ENCODE measurements at places on chromosomes 2 and 18. TPM values are rescaled to one million over a fixed set of nuclear protein-coding genes. Genes with fewer than 3 reads are reported as not detected.

L3MBTL4 gene
- total RNA-seq, result 0.26 TPM

- peak within 1 kb of the TSS; percentile 98 for H3K27ac ChIP-seq
- peak; percentile 95 for DNase-seq
- H3K36me3 ChIP-seq, result peaks cover 4% of the 10 kb centered on the region
These were observed at the start of gene NFU1 for GRCh38 chr2:69436938-69437750. Gene NFU1, minus strand, starts transcription at chr2:69437435. Its CDS starts 13 bp downstream, at chr2:69437422.

WNT10A gene
- total RNA-seq, result 0.28 TPM

DNA sequence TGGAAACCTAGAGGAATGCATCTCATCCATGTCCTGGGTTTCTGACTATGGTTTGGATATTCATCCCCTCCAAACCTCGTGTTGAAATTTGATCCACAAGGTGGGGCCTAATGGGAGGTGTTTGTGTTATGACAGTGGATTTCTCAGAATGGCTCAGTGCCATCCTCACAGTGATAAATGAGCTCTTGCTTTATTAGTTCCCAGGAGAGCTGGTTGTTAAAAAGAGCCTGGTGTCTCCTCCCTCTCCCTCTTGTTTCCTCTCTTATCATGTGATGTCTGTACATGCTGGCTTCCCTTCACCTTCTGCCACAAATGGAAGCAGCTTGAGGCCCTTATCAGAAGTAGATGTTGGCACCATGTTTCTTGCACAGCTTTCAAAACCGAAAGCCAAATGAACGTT, 424.3 kb downstream of the DCC start:
- no peaks in the 10 kb centered on the region for H3K36me3 ChIP-seq
- no peak overlapping the region for H3K27ac ChIP-seq
- H3K27me3 ChIP-seq, result no peaks in the 10 kb centered on the region
- no peak overlapping the region for H3K4me3 ChIP-seq
- DNase-seq, result no peak
- H3K4me1 ChIP-seq, result no peaks in the 10 kb centered on the region

DNA sequence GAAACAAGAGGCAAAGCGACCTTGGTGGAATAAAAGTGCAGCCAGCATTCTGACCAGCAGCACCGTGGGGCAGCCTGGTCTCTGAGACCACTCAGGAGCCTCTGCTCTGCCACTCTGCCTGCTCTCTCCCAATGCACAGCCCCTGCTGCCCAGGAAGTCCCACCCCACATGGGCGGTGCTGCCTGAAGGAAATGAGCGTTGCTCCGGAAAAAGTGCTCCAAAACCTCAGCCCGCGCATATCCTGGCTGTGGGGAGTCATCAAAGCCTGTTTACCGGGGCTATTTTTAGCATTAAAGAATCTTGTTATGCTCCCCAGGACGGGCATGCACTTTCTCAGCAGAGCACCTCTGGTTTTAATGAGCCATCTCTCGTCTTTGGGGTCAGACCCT, 54.5 kb downstream of the EPAS1 start:
- H3K36me3 ChIP-seq, result peaks cover 20% of the 10 kb centered on the region
- H3K4me3 ChIP-seq, result peak overlapping the region; percentile 78
- peak; percentile 93 for DNase-seq

GRCh38 chr2:173544641-173545363, 190.1 kb downstream of the CDCA7 start:
- H3K4me1 ChIP-seq, result peaks cover 5% of the 10 kb centered on the region
- H3K27ac ChIP-seq, result no peak overlapping the region
- peaks cover 13% of the 10 kb centered on the region for H3K27me3 ChIP-seq
- H3K4me3 ChIP-seq, result no peak overlapping the region

DNA sequence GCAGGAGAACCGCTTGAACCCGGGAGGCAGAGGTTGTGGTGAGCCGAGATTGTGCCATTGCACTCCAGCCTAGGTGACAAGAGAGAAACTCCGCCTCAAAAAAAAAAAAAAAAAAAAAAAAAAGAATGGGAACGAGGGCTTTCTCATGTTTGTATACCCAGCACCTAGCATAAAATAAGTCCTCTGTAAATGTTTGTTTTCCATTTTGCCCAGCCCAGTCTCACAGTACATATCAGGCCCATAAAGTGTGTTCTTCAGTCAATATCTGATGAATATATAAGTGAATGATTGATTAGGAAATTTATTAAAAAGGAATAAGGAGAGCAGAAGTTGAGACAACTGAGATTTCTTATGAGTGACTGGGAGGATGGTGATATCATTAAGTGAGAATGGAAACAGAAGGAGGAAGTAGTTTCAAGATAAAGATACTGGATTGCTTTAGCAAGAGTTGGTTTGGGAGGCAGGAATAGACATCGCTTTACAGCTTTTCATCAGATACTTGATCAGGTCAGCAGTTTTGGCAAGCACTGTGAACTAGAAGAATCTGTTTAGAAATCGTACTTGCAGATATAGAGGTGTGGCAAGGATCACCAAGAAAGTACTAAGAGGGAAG, 327.5 kb downstream of the KIAA1328 start:
- H3K4me1 ChIP-seq, result no peaks in the 10 kb centered on the region
- no peak overlapping the region for H3K4me3 ChIP-seq
- no peak overlapping the region for H3K27ac ChIP-seq
- H3K27me3 ChIP-seq, result no peaks in the 10 kb centered on the region
- H3K36me3 ChIP-seq, result no peaks in the 10 kb centered on the region

- no peak for DNase-seq
- H3K36me3 ChIP-seq, result peaks cover 5% of the 10 kb centered on the region
These were observed 120.3 kb upstream of the DNMT3A start for GRCh38 chr2:25462021-25462420.

PLA2R1 gene
- total RNA-seq, result not detected

CHRNG gene
- total RNA-seq, result not detected

GRCh38 chr2:67564076-67564475, 166.9 kb downstream of the ETAA1 start:
- H3K4me3 ChIP-seq, result no peak overlapping the region
- H3K27me3 ChIP-seq, result no peaks in the 10 kb centered on the region
- no peaks in the 10 kb centered on the region for H3K4me1 ChIP-seq
- no peak for DNase-seq
- H3K36me3 ChIP-seq, result no peaks in the 10 kb centered on the region
- no peak overlapping the region for H3K27ac ChIP-seq

DNA sequence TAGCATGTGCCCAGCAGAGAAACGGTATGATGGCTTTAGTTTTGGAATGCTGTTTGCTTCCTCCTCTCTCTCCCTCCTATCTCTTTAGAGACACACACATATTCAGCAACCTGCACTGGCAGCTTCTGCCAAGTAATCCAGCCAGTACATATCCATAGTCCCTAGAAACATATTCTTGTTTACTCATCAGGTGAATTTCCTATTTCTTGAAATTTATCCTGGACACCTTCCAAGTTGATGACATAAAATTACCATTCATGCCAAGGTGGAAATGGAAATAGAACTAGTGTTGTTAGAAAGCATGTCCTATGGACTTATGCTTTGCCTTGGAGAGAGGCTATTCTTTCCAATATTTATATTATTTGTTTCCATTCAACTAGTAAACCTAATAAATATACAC, 50.9 kb upstream of the RGPD4 start:
- no peaks in the 10 kb centered on the region for H3K27me3 ChIP-seq
- H3K27ac ChIP-seq, result no peak overlapping the region
- no peak overlapping the region for H3K4me3 ChIP-seq
- DNase-seq, result no peak

GRCh38 chr2:123080331-123080730, 944.8 kb upstream of the CNTNAP5 start:
- H3K36me3 ChIP-seq, result no peaks in the 10 kb centered on the region
- H3K27ac ChIP-seq, result no peak overlapping the region
- H3K27me3 ChIP-seq, result no peaks in the 10 kb centered on the region
- no peaks in the 10 kb centered on the region for H3K4me1 ChIP-seq
- DNase-seq, result no peak

DNA sequence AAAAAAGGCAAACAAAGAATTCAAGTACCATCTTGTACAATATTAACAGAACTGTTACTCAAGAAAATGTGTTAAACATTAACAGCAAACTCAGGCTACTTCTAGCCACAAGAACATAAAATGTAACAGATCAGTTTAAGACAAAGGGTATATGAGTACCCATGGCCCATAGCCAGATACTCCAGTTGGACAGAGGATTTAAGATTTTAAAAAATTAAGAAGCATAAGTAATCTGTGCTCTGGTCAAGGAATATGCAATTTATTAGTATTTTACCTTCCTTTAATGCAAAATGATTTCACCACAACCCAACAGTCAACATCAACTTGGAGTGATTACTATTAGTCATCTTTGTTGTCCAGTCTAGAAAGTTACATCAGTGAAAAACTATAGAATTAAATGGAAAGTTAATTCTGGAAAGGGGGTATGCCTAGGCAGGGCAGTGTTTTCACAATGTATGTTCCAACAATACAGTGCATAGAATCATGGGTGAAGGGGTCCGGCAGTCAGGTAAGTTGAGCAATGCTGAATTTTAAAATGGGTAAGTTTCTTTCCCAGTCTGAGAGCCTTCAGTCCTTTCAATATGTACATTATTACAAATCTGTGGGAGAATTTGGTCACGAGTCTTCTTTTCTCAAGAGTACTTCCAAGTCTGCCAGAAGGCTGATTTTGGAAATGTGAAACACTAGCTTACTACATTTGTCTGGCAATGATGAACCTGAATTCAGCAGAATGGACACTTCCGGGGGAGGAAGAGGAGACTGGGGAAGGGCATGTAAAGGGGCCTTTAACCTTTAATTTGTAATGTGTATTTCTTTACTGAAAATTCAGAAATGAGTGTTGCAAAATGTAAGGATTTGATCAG, 34.5 kb downstream of the SFT2D3 start:
- H3K4me3 ChIP-seq, result no peak overlapping the region
- H3K27me3 ChIP-seq, result no peaks in the 10 kb centered on the region
- peak overlapping the region; percentile 39 for H3K27ac ChIP-seq
- peaks cover 17% of the 10 kb centered on the region for H3K4me1 ChIP-seq

DNA sequence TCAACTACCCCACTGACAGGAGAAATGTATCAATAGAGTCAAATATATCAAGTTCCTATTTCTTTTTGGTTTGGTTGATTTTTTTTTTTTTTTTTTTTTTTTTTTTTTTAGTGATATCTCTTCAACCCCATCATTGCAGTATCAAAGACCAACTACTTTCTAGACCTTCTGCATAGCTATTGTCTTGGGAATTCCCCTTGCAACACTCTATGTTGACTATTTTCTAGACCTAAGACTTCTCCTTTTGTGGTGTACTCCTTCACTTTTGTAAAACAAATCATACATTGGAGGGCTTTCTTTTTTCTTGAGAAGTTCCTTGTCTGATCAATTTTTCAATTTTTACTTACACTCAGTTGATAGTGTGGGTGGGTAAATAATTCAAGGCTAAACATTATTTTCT, 46.5 kb upstream of the NR4A2 start:
- H3K27ac ChIP-seq, result no peak overlapping the region
- no peak for DNase-seq
- no peaks in the 10 kb centered on the region for H3K27me3 ChIP-seq
- H3K36me3 ChIP-seq, result no peaks in the 10 kb centered on the region

DNA sequence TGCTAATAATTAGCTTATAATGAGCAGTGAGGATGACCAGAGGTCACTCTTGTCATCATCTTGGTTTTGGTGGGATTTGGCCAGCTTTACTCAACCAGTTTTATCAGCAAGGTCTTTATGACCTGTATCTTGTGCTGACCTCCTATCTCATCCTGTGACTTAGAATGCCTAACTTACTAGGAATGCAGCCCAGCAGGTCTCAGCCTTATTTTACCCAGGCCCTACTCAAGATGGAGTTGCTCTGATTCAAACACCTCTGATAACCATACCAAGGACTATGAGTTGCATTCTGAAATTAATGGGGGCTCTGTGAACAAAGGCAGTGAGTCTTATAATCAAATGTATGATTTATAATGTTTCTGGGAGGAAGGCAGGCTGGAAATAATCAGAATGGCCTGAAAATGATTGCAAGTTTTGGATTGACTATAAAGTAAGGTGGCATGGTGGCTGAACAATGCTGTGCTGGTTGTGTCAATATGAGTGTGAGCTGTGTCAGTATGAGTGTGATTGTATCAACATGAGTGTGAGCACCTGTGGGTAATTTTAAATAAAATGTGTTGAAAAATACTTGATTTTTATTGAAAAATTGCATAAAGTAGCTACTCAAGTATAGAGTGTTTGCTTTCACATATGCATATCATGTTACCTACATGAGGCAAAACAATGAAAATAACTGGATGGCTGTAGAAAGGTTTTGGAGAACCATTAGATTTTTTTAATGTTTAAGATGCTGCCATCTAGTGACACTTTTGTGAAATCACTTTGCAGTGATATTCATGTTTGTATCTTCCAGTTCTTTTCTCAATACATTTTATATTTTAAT, 103.0 kb downstream of the KYNU start:
- no peak overlapping the region for H3K27ac ChIP-seq
- H3K4me1 ChIP-seq, result no peaks in the 10 kb centered on the region
- peaks cover 12% of the 10 kb centered on the region for H3K27me3 ChIP-seq

GPAT2 gene
- 20.4 TPM for total RNA-seq

GRCh38 chr18:39701839-39702238, 2136.2 kb upstream of the CELF4 start:
- DNase-seq, result no peak
- H3K4me1 ChIP-seq, result no peaks in the 10 kb centered on the region
- no peak overlapping the region for H3K27ac ChIP-seq
- H3K4me3 ChIP-seq, result no peak overlapping the region
- no peaks in the 10 kb centered on the region for H3K36me3 ChIP-seq

GKN2 gene
- total RNA-seq, result not detected

GRCh38 chr2:38824906-38825305, 46.9 kb downstream of the GEMIN6 start:
- no peak for DNase-seq
- H3K27ac ChIP-seq, result no peak overlapping the region
- no peaks in the 10 kb centered on the region for H3K27me3 ChIP-seq
- H3K4me3 ChIP-seq, result no peak overlapping the region
- peaks cover 3% of the 10 kb centered on the region for H3K4me1 ChIP-seq

CCBE1 gene
- not detected for total RNA-seq

FAM124B gene
- total RNA-seq, result 0.64 TPM

DNA sequence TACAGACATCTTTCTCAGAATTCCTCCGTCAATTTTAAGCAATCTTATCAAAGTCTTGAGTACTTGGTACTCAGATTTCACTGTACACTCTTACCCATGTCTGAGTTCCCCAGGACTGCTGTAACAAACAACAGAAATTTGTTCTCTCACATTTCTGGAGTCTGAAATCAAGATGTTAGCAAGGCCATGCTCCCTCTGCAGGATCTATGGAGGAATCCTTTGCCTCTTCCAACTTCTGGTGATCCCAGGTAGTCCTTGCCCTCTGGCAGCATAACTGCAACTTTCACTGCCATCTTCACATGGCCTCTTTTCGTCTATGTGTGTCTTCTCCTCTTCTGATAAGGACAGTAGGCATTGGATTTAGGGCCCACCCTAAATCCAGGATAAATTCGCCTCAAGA, 17.1 kb upstream of the CACNB4 start:
- DNase-seq, result peak; percentile 23
- no peak overlapping the region for H3K4me3 ChIP-seq
- no peaks in the 10 kb centered on the region for H3K4me1 ChIP-seq

KCNE4 gene
- not detected for total RNA-seq
